ENCODE measurements at places on chromosomes 6 and 20. TPM values are rescaled to one million over a fixed set of nuclear protein-coding genes. Genes with fewer than 3 reads are reported as not detected.

The NKX2-4 gene
- total RNA-seq: not detected

The GGT7 gene
- total RNA-seq: 19.3 TPM

The RIPPLY2 gene
- total RNA-seq: 8.0 TPM

The TMEM74B gene
- 6.4 TPM for total RNA-seq

The GTSF1L gene
- total RNA-seq: not detected

The ARMH2 gene
- total RNA-seq: not detected

The OSER1 gene
- 21.7 TPM for total RNA-seq

The JPH2 gene
- 0.36 TPM for total RNA-seq

The CCM2L gene
- 4.8 TPM for total RNA-seq

The C20orf202 gene
- 0.18 TPM for total RNA-seq
